ENCODE measurements at places on chromosomes 1 and 21. TPM values are rescaled to one million over a fixed set of nuclear protein-coding genes. Genes with fewer than 3 reads are reported as not detected.

DNA sequence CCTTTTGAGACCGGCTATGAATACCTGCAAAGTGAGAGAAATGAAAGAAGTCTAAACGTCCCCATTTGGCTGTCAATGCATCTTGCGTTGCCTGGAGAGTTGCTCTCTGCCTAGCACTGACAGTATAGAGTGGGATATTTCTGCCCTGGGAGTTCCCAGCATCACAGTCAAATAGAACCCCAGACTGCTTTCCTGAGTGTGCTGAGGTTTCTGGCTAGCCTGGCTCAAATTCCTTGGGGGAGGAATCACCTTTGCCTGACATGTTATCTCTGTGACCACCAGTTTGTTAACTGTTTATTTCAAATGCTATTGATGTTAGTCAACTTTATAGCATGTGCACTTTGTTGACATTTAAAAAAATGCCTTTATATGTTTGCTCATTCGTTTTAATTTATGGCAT is 212.0 kb upstream of the FAM78B start:
- no peaks in the 10 kb centered on the region for H3K4me1 ChIP-seq
- no peaks in the 10 kb centered on the region for H3K36me3 ChIP-seq
- no peak for DNase-seq
- no peak overlapping the region for H3K27ac ChIP-seq

GRCh38 chr21:45326169-45326851 is 38.6 kb upstream of the POFUT2 start:
- peaks cover 7% of the 10 kb centered on the region for H3K4me1 ChIP-seq
- H3K4me3 ChIP-seq = no peak overlapping the region
- no peaks in the 10 kb centered on the region for H3K36me3 ChIP-seq
- H3K27ac ChIP-seq = no peak overlapping the region
- peaks cover 1% of the 10 kb centered on the region for H3K27me3 ChIP-seq

DNA sequence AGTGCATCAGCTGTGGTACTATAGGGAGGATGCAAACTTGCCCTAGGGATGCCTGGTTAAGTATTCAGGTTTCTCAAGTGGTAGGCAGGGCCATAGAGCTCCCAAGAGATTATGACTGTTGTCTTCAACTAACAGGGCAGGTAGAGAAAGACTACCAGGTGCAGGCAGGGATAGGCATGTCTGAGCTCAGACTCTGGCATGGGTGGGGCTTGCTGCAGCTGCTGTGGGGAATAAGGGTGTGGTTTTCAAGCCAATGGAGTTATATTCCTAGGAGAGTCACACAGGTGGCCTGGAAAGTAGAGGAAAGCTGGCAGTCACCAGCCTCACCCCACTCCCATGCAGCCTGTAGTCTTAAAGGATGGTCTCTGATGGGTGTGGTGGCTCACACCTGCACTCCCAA is 673.4 kb upstream of the ADGRL4 start:
- H3K27me3 ChIP-seq = no peaks in the 10 kb centered on the region
- H3K4me1 ChIP-seq = no peaks in the 10 kb centered on the region
- H3K36me3 ChIP-seq = no peaks in the 10 kb centered on the region
- H3K4me3 ChIP-seq = no peak overlapping the region
- no peak for DNase-seq

DNA sequence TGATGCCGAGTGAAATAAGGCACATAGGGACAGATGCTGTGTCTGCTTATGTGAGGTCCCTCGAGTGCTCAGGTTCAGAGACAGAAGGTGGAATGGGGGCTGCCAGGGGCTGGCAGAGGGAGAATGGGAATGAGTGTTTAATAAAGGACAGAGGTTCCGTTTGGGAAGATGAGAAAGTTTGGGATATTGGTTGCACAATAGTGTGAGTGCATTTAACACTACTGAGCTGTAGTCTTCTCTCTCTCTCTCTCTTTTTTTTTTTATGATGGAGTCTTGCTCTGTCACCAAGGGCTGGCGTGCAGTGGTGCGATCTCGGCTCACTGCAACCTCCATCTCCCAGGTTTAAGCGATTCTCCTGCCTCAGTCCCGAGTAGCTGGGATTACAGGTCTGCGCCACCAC is 44.9 kb downstream of the TRAPPC10 start:
- peaks cover 48% of the 10 kb centered on the region for H3K4me1 ChIP-seq
- H3K4me3 ChIP-seq = no peak overlapping the region
- H3K27me3 ChIP-seq = no peaks in the 10 kb centered on the region
- no peak for DNase-seq

GRCh38 chr1:207848234-207848633 is 62.7 kb downstream of the CD34 start:
- DNase-seq = peak; percentile 86

GRCh38 chr1:33298623-33299277 is 22.1 kb downstream of the A3GALT2 start:
- peaks cover 5% of the 10 kb centered on the region for H3K36me3 ChIP-seq
- no peak overlapping the region for H3K4me3 ChIP-seq

DNA sequence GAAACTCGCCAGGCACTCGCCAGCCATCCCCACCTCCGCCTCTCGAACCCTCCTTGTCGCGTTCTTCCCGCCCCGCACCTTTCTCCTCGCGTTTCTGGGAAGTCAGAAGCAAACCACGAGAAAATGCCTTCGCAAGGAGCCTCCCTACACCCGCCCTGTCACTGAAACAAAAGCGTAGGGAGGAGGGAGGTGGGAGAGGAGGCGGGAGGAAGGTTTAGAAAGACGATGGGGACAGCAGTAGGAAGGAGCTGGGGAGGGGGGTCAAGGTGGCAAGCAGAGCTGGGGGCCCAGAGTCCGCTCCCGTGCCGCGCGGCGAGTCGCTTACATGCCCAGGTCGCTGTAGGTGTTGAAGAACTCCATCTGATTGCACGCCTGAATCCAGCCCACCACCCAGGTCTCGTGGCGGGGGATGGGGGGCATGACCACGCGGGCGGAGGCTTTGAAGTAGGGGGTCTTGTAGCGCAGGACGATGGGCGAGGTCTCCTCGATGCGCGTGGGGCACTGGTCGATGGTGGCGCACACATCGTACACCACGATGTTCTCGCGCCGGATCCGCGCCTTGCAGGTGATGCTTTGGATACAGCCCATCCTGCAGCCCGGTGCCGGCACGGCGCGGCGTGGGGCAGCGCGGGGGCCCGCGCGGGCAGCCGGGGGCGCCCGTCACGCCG is 1.0 kb downstream of the FAM78B start:
- H3K27me3 ChIP-seq = peaks cover 38% of the 10 kb centered on the region
- peaks cover 22% of the 10 kb centered on the region for H3K4me1 ChIP-seq
- peak overlapping the region; percentile 67 for H3K4me3 ChIP-seq
- no peak overlapping the region for H3K27ac ChIP-seq
- DNase-seq = no peak
- no peaks in the 10 kb centered on the region for H3K36me3 ChIP-seq

DNA sequence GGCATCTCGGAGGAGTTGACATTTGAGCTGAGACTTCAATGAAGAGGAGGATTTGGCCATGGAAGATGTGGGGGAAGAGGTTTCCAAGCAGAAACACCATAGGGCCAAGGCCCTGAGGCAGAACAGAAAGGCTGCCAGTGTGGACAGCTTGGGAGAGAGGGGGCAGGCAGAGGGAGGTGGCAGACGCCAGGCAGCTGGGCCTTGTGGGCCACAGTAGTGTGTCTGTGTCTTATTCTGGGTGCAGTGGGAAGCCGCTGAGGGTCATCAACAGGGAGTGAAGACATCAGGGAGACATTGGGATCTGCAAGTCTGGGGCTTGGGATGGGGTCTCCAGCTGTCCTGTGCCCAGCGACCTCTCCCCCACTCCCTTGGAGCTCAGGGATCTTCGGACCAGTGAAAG is 96.8 kb downstream of the LACTBL1 start:
- H3K27ac ChIP-seq = no peak overlapping the region
- H3K4me1 ChIP-seq = no peaks in the 10 kb centered on the region
- H3K36me3 ChIP-seq = no peaks in the 10 kb centered on the region

GRCh38 chr21:45219517-45219916 is 68.2 kb downstream of the POFUT2 start:
- no peak overlapping the region for H3K27ac ChIP-seq
- no peak for DNase-seq
- peaks cover 28% of the 10 kb centered on the region for H3K36me3 ChIP-seq
- H3K4me3 ChIP-seq = no peak overlapping the region

The FAM72D gene
- 20.1 TPM for total RNA-seq

The KCNE1 gene
- 0.21 TPM for total RNA-seq

The HHIPL2 gene
- total RNA-seq = not detected

The MORC3 gene
- 30.0 TPM for total RNA-seq

The WDR64 gene
- not detected for total RNA-seq

The TMEM200B gene
- 2.1 TPM for total RNA-seq
